ENCODE measurements at places on chromosomes 3 and 15. TPM values are rescaled to one million over a fixed set of nuclear protein-coding genes. Genes with fewer than 3 reads are reported as not detected.

Gene APOD
- total RNA-seq = 5.7 TPM

Gene OR5K2
- not detected for total RNA-seq

Gene TIMP4
- 0.98 TPM for total RNA-seq

Gene ACKR4
- 2.9 TPM for total RNA-seq

Gene GOLGA8J
- not detected for total RNA-seq

Gene ESYT3
- not detected for total RNA-seq

Gene BFSP2
- total RNA-seq = not detected

Gene AADACL2
- not detected for total RNA-seq

Gene MYO5C
- total RNA-seq = 36.7 TPM

Gene FSIP1
- 0.98 TPM for total RNA-seq

All from vein endothelial cell (primary cell).